ENCODE measurements at places on chromosomes 4 and X.

DNA sequence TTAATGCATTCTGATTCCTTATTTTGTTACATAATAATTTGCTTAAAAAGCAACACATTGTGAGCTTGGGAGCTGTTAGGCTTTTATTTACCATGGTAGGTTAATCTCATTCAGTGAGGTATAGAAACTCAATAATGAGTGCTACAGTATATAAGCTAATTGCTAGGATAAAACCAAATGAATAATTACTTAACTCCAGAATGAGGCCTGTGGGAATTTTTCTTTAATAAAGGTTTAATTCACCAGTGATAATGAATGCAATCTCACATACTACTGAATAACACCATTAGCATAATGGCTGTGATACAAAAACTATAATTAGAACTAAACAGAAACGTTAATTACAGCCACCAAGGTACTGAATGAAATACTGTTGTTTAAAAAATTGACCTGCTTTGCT is 326.3 kb downstream of the IQCM start:
- DNase-seq = no peak

DNA sequence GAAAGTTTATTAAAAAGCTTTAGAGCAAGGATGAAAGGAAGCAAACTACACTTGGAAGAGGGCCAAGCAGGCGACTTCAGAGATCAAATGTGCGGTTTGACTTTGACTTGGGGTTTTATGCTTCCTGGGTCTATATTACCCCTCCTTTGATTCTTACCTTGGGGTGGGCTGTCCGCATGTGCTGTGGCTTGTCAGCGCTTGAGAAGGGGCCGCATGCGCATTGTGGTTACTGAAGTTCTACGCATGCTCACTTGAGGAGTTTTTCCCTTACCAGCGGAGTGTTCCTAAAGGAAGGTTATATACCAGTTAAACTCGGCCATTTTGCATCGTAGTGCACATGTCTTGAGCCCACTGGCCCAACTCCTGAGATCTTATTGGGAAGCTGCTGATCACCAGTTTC is 9.9 kb downstream of the ZNF157 start:
- peak; percentile 38 for DNase-seq

DNA sequence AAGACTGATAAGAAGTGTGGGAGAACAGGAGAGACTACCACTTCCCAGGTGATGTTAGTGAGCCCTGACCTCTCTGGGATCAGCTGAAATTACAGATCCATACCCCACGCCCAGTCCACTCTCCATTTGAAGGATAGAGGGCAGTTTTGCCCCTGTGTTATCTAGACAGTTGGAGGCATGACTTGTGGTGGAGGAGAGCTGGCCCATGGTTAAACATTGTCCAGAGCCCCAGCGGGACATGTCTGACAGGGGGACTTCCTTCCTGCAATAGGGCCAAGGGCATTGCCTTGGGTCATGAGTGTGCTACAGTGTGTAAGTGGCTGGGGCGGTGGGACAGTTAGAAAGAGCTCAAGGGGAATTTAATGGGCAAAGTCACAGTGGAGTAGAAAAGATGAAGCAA is 181.1 kb downstream of the MID1IP1 start:
- DNase-seq = no peak

DNA sequence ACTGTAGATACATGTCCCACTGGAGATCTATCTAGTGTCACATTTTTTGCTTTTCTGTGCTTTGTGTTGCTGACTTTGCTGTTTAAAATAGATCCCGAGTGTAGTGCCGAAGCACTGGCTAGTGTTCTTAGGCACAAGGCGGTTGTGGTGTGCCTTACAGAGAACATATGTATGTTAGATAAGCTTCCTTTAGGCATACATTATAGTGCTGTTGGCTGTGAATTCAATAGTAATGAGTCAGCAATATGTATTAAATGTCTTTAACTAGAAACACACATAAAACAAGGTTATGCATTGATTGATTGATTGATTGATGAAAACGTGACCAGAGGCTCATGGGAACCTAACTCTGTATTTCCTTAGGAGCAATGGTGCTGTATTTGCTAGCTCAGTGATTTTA is 56.2 kb downstream of the COX7B2 start:
- no peak for DNase-seq

GRCh38 chr4:97106161-97106560 is 1037.1 kb downstream of the STPG2 start:
- no peak for DNase-seq

DNA sequence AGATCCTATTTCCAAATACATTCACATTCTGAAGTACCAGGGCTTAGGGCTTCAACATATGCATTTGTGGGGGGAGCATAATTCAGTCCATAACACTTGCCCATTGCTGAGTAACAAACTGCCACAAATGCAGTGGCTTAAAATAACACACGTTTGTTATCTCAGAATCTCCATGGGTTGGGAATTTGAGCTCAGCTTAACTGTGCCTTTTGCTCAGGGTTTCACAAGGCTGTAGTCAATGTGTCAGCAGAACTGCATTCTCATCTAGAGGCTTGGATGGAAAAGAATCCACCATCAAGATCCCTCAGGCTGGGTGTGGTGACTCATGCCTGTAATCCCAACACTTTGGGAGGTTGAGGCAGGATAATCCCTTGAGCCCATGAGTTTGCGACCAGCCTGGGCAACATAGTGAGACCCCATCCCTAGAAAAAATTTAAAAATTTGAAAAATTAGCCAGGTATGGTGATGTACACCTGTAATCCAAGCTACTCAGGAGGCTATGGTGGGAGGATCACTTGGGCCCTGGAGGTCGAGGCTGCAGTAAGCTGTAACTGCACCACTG is 25.8 kb upstream of the TBL1X start:
- DNase-seq = no peak

GRCh38 chrX:151680805-151681204 is 14.5 kb upstream of the PRRG3 start:
- peak; percentile 52 for DNase-seq

GRCh38 chrX:71615056-71615455 is 3.3 kb downstream of the CXCR3 start:
- DNase-seq = no peak

GRCh38 chr4:17066972-17067371 is 168.5 kb upstream of the LDB2 start:
- DNase-seq = no peak

GRCh38 chr4:7770224-7771050 is 169.2 kb downstream of the AFAP1 start:
- DNase-seq = no peak

Measured in stimulated activated CD4-positive, alpha-beta T cell treated with anti-CD3 and anti-CD28 coated beads, Interleukin-12 subunit alpha, Interleukin-12 subunit beta, amount 100 ng/mL, for 24 hours (primary cell).